Colonic mucosa (tissue), 4 donors: ENCODE measurements at places on chromosomes 12 and 14. TPM values are rescaled to one million over a fixed set of nuclear protein-coding genes. Genes with fewer than 3 reads are reported as not detected.

GRCh38 chr14:24392325-24393091 lies 6.3 kb upstream of the NYNRIN start:
- no peak overlapping the region for H3K4me3 ChIP-seq
- H3K4me1 ChIP-seq = no peaks in the 10 kb centered on the region
- no peaks in the 10 kb centered on the region for H3K36me3 ChIP-seq
- peak; percentile 34 for DNase-seq

DNA sequence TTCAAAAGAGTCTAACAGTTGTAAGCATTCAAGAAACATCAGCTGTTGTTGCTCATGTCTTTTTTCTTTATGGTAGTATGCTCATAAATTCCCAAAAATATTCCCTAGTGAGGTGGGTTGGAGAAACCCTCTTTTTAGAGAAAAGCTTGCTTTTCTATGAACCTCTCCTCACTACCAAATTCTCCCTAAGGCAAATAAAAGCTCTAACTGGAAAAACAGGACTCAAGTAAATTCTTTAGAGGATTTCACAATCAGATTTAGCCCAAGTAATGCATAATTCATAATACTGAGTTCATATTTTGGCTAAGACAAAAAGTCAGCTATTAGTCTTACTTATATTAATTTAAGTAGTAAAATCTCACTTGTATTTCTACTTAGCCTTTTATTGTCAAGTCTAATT lies 59.1 kb downstream of the DIO2 start:
- H3K36me3 ChIP-seq = no peaks in the 10 kb centered on the region
- DNase-seq = no peak
- no peaks in the 10 kb centered on the region for H3K4me1 ChIP-seq

GRCh38 chr14:80100681-80101080 lies 110.6 kb downstream of the DIO2 start:
- H3K27ac ChIP-seq = no peak overlapping the region
- H3K27me3 ChIP-seq = no peaks in the 10 kb centered on the region
- no peaks in the 10 kb centered on the region for H3K4me1 ChIP-seq
- no peak overlapping the region for H3K4me3 ChIP-seq

Gene SERPINA5
- total RNA-seq = 2.9 TPM

Gene KRT6C
- total RNA-seq = not detected

- peak overlapping the region; percentile 39 for H3K4me3 ChIP-seq
- no peaks in the 10 kb centered on the region for H3K36me3 ChIP-seq
- no peak for DNase-seq
- H3K27me3 ChIP-seq = peaks cover 47% of the 10 kb centered on the region
Observed at GRCh38 chr12:27968972-27969623, 3.4 kb downstream of the PTHLH start.

GRCh38 chr14:85250414-85251189 lies 279.3 kb upstream of the FLRT2 start:
- no peaks in the 10 kb centered on the region for H3K4me1 ChIP-seq
- no peak for DNase-seq
- H3K27ac ChIP-seq = no peak overlapping the region

DNA sequence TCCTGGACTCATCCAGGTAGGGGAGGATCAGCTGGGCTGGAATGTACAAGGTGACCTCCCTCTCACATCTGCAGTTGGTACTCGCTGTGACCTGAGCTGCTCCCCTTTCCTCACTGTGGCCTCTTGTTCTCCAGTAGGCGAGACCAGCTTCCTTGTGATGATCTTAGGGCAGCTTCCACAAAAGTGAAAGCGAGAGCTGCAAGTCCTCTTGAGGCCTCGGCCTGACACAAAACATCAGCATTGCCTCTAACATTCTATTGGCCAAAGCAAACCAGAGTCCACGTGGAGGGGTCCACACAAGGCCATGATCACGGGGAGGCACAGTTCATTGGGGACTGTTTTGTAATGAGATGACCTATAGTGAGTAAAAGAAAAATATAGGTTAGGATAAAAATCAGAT lies 127.5 kb downstream of the SMOC1 start:
- H3K27ac ChIP-seq = no peak overlapping the region
- H3K27me3 ChIP-seq = no peaks in the 10 kb centered on the region
- H3K4me3 ChIP-seq = no peak overlapping the region
- no peak for DNase-seq
- H3K4me1 ChIP-seq = no peaks in the 10 kb centered on the region

GRCh38 chr12:124632519-124632984 lies 65.1 kb upstream of the NCOR2 start:
- peaks cover 10% of the 10 kb centered on the region for H3K4me1 ChIP-seq
- H3K4me3 ChIP-seq = no peak overlapping the region

- H3K27me3 ChIP-seq = no peaks in the 10 kb centered on the region
- no peaks in the 10 kb centered on the region for H3K4me1 ChIP-seq
- no peak overlapping the region for H3K4me3 ChIP-seq
Observed at GRCh38 chr12:29176941-29177340, 27.9 kb downstream of the FAR2 start.

DNA sequence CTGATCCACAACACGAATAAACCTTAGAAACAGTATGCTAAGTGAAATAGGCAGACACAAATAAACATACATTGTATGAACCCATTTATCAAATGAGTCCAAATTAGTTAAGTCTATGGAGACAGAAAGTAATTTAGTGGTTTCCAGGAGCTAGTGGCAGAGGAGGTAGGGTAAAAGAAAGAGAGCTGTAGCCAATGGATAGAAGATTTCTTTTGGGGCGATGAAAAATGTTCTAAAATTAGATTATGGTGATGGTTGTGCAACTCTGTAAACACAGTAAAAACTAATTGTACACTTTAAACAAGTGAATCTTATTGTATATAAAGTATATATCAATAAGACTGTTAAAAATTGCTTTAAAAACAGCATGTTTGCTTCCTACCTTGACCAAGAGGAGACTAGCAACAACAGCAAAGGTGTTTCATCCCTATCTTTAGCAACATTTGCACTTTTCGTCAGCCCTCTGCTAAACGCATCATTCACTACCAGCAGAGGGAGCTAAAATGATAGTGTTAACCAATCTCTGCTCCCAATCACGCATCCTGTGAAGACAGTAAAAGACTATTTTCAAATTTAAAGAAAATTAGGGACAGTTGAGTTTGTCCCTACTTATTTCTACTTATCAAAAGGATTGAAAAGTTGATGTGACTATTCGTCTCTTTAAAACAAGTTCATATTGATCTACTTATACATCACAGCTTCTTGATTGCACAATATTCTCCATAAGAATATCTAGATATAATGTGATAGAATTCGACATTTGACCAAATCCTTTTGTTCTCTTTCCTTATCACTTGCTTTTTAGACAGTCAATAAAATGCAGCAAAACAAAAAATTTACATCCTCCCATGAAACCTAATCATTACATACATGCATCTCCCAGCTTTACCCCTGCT lies 24.0 kb upstream of the LGR5 start:
- H3K27me3 ChIP-seq = no peaks in the 10 kb centered on the region
- no peaks in the 10 kb centered on the region for H3K36me3 ChIP-seq
- no peaks in the 10 kb centered on the region for H3K4me1 ChIP-seq

- no peak overlapping the region for H3K4me3 ChIP-seq
- H3K27ac ChIP-seq = no peak overlapping the region
- no peaks in the 10 kb centered on the region for H3K4me1 ChIP-seq
Observed at GRCh38 chr12:62123721-62124203, 136.4 kb upstream of the USP15 start.

DNA sequence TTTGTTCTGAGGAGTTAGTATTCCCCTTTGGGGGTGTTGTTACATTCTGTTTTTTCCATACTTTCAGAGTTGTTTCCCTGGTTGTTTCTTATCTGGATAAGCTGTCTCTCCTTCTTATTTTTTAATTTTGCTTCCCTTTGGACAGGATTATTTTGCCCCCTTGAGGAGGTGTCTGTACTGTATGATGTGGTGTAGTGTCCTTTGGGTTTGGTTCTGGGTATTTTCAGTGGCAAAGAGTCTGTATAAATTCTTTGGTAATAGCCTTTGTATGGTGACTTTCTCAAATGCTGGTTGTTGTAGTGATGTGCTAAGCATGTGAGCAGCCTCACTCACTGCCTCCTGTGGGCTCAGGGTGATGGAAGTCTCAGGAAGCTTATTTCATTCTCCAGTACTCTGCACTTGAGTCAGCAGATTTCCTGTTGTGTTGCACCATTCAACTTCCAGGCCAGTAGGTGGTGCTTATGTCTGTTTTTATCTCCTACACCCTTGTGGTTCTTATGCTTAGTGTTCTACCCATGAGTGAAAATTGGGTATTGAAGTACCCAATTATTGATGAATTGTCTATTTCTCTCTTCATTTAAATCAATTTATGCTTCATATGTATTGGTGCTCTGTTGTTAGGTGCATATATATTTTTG lies 103.3 kb upstream of the PMCH start:
- no peak overlapping the region for H3K27ac ChIP-seq
- no peaks in the 10 kb centered on the region for H3K36me3 ChIP-seq
- no peak for DNase-seq
- H3K27me3 ChIP-seq = no peaks in the 10 kb centered on the region

Gene TCL1B
- not detected for total RNA-seq

GRCh38 chr14:85296456-85297210 lies 233.3 kb upstream of the FLRT2 start:
- H3K36me3 ChIP-seq = no peaks in the 10 kb centered on the region
- no peaks in the 10 kb centered on the region for H3K27me3 ChIP-seq
- H3K4me3 ChIP-seq = no peak overlapping the region
- H3K27ac ChIP-seq = no peak overlapping the region
- no peaks in the 10 kb centered on the region for H3K4me1 ChIP-seq

Gene CCDC177
- not detected for total RNA-seq

GRCh38 chr12:114742363-114742762 lies 58.4 kb upstream of the TBX3 start:
- no peak overlapping the region for H3K4me3 ChIP-seq
- no peak overlapping the region for H3K27ac ChIP-seq
- no peaks in the 10 kb centered on the region for H3K27me3 ChIP-seq
- no peaks in the 10 kb centered on the region for H3K36me3 ChIP-seq
- H3K4me1 ChIP-seq = no peaks in the 10 kb centered on the region

GRCh38 chr14:104427131-104427851 lies 152.3 kb upstream of the C14orf180 start:
- no peak overlapping the region for H3K27ac ChIP-seq
- H3K27me3 ChIP-seq = no peaks in the 10 kb centered on the region
- no peaks in the 10 kb centered on the region for H3K4me1 ChIP-seq
- H3K36me3 ChIP-seq = no peaks in the 10 kb centered on the region
- DNase-seq = no peak

- H3K36me3 ChIP-seq = no peaks in the 10 kb centered on the region
- no peaks in the 10 kb centered on the region for H3K27me3 ChIP-seq
- H3K27ac ChIP-seq = no peak overlapping the region
- H3K4me3 ChIP-seq = no peak overlapping the region
- no peaks in the 10 kb centered on the region for H3K4me1 ChIP-seq
Observed at GRCh38 chr12:24632466-24632865, 316.4 kb downstream of the BCAT1 start.

DNA sequence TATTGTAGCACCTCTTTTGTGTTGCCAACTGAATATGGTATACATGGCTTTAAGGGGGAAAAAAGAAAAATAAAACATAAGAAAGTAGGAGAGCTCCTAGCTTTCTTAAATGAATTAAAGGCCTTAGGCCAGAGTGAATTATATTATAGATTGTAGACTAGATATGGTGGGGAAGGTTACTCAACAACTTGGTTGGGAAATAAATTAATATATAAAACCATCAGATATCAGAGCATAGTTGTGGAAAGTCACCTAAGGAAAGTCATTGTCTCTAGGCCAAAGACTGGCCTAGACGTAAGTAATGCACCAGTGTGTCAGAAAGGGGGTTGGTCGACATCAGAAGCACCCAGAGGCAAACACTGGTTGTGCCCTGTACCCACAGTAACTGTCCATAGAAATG lies 391.8 kb downstream of the RAD51B start:
- DNase-seq = no peak
- H3K36me3 ChIP-seq = no peaks in the 10 kb centered on the region
- no peak overlapping the region for H3K4me3 ChIP-seq

GRCh38 chr14:89458713-89459420 lies 41.8 kb upstream of the FOXN3 start:
- DNase-seq = no peak
- H3K4me1 ChIP-seq = no peaks in the 10 kb centered on the region
- H3K36me3 ChIP-seq = no peaks in the 10 kb centered on the region
- no peak overlapping the region for H3K27ac ChIP-seq
- no peaks in the 10 kb centered on the region for H3K27me3 ChIP-seq

DNA sequence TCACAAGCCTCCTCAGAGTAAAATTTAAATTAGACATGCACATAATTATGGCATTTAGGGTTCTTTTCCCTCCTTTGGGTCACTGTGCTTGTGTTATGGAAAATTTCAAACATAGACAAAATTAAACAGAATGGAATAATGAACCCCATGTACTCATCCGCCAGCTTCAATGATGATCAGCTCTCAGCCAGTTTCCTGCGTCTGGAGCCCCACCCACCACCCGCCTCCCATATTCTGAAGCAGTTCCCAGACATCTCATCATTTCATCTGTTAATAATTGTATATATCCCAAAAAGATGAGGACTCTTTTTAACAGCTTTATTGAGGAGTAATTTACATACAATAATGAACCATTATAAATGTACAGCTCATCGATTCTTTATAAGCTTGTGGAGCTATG lies 128.2 kb downstream of the EML1 start:
- H3K4me3 ChIP-seq = no peak overlapping the region
- no peaks in the 10 kb centered on the region for H3K36me3 ChIP-seq

Gene GNB3
- 0.72 TPM for total RNA-seq

- no peak overlapping the region for H3K27ac ChIP-seq
- H3K27me3 ChIP-seq = no peaks in the 10 kb centered on the region
- no peak overlapping the region for H3K4me3 ChIP-seq
- no peak for DNase-seq
- H3K36me3 ChIP-seq = no peaks in the 10 kb centered on the region
Observed at GRCh38 chr14:61196034-61196433, 85.1 kb downstream of the TMEM30B start.

GRCh38 chr14:72638021-72638420 lies 255.9 kb downstream of the DPF3 start:
- H3K36me3 ChIP-seq = no peaks in the 10 kb centered on the region
- no peak overlapping the region for H3K27ac ChIP-seq
- H3K4me3 ChIP-seq = no peak overlapping the region
- H3K27me3 ChIP-seq = no peaks in the 10 kb centered on the region
- H3K4me1 ChIP-seq = no peaks in the 10 kb centered on the region
- DNase-seq = no peak

GRCh38 chr14:49861699-49862088 lies 9.1 kb upstream of the NEMF start:
- H3K36me3 ChIP-seq = no peaks in the 10 kb centered on the region
- H3K4me3 ChIP-seq = peak overlapping the region; percentile 49
- no peaks in the 10 kb centered on the region for H3K4me1 ChIP-seq
- peak; percentile 69 for DNase-seq
- no peaks in the 10 kb centered on the region for H3K27me3 ChIP-seq
- H3K27ac ChIP-seq = peak overlapping the region; percentile 94

Gene CLEC2D
- 3.3 TPM for total RNA-seq

GRCh38 chr14:55220230-55220629 lies 28.8 kb upstream of the DLGAP5 start:
- H3K27ac ChIP-seq = no peak overlapping the region
- H3K4me1 ChIP-seq = no peaks in the 10 kb centered on the region
- DNase-seq = no peak

Gene MYH7
- 1.2 TPM for total RNA-seq

DNA sequence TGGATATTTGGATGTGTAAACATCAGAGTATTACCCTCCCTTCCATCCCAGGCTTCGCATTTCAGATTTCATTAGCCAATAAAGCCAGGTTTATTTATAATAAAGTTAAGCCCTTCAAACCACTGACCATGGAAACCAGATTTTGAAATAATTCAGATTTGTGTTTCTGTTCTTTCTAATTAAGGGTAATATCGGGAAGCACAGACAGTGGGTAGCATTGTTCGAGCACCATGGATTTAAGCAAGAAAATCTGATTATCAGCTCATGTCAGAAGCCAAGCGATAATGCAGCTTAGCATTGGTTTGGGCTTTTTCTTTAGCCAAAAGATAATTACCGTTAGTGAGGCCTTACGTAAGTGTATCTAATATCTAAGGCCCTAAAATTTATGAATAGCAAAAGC lies 116.1 kb downstream of the C12orf42 start:
- no peak overlapping the region for H3K27ac ChIP-seq
- H3K36me3 ChIP-seq = no peaks in the 10 kb centered on the region
- H3K4me3 ChIP-seq = no peak overlapping the region
